B cell (primary cell): ENCODE measurements at places on chromosomes 13 and 19.

DNA sequence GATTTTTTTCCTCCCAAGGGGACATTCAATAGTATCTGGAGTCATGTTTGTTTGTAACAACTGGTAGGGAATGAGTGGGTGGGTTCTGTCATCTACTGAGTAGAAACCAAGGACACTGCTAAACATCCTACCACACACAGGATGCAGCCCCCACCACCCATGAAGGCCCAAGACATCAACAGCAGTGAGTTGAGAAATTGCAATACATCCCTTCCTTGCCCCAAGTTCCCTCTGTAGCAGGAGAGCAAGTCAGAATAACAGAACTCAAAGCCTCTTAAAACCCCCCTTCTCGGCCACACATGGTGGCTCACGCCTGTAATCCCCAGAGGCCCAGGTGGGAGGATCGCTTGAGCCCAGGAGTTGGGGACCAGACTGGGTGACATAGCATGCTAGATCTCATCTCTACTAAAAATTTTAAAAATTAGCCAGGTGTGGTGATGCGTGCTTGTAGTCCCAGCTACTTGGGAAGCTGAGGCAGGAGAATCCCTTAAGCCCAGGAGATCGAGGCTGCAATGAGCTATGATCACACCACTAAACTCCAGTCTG lies 2.4 kb upstream of the CYP2F1 start:
- DNase-seq = no peak

DNA sequence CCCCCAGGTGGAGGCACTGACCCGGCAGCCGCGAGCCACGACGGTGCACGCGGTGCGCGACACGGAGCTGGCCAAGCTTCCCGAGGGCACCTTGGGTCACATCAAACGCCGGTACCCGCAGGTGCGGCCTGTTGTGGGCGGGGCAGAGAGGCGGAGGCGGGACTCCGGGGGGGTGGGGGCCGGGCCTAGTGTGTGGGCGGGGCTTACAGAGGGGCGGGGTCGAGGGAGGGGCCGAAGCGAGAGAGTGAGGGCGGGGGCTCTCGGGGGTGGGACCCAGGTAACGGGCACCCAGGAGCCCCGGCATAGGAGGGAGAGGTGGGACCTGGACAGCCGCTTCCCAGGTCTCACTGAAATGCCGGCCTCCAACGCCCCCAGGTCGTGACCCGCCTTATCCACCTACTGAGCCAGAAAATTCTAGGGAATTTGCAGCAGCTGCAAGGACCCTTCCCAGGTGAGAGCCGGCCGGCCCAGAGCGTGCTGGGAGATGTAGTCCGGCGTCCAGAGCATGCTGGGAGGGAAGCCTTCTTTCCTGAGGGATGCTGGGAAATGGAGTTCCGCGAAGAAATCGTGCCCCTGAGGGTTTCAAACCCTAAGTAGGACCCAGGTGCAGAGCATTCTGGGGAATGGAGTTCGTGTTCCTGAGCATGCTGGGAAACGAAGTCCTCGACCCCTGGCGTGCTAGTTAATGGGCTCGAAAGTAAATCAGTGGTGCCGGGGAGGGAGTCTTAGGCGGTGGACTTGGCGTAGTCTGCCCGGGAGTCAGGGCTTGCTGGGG lies 15.7 kb downstream of the PNPLA6 start:
- peak; percentile 37 for DNase-seq

DNA sequence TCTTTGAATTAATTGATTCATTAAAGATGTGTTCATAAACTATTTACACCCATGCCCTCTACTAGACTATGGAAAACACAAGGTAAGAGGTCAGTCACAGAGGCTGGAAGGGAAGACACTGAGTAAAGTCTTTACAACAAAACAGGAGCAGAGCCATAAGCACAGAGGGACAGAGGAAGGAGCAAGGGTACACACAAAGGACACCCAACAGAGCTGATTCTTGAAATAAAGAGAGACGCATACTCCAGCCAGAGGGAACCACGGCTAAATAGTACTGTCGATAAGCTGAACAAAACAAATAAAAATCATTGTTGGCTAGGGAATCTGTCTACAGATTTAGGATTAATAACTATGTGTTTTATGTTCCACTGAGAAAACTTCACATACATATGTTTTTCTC lies 289.2 kb downstream of the EFNB2 start:
- DNase-seq = no peak

GRCh38 chr19:23470873-23471545 lies 75.7 kb upstream of the ZNF91 start:
- DNase-seq = no peak

GRCh38 chr13:44540761-44541434 lies 35.2 kb downstream of the TSC22D1 start:
- no peak for DNase-seq

- DNase-seq = no peak
Observed at GRCh38 chr13:73901324-73902068, 232.7 kb downstream of the KLF12 start.

GRCh38 chr19:7383284-7383683 lies 34.5 kb downstream of the ARHGEF18 start:
- DNase-seq = no peak

DNA sequence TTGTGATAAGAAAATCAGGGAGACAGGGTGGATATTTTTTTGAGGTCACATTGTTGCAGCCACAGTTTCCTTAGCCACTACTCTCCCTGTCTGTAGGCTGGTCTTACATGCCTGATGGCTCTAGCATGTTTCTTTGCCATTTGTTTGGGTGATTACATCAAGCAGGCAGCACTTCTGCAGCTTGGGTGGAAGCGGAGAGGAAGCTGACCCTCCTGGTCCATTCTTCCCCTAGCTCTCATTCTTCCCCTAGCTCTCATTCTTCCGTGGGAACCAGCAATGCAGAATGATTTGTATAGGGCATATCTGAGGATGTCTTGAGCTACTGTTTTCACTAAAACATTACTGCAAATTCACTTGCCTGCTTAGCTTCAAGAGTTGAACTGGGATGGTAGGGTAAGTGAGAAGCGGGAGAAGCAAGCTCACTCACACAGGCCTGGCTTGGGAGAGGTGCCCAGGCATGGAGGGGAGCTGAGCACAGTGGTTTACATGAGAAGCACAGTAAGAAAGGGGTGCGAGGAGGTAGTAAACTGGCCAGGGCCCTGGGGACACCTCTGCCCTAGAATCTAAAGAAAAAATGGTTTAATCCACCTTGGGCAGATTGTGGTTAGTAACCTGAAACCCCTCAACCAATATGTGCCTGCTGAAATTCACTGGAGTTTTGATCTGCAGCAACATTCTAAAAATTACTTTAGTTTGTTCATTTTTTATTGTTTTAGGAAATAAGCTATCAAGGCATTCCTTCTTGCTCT lies 538.9 kb downstream of the RFC3 start:
- DNase-seq = no peak

DNA sequence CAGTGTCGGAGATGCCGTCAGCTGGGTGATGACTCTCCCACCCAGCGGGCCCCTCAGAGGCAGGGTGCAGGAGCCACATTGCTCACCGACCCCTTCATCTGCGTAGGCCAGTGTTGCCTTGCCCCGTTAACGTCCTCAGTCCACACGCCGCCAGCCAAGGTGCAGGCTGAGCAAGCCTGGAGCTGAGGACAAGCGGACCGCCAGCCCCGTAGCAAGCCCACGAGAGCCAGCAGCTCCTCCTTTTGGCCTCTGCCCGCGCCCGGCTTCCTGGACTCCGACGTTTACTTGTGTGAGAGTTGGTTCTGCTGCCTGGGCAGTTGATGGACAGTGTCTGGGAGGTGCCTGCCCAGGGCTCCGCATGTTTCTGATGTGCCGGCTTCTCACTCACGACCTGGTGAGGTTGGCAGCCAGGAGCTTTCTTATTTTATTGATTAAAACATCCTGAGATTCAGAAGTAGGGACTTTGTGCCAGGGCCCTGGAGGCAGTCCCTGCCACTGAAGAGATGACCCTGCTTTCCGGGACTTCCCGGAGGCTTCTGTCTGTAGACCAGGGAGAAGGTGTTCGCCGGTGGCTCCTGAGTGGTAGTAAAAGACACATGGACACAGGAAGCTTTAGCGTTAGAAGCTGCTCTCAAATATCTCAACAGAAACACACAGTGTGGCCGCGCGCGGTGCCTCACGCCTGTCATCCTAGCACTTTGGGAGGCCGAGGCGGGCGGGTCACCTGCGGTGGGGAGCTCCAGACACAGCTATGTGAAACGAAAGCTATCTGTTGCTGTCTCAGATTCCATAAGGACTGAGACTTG lies 5.8 kb downstream of the DAZAP1 start:
- no peak for DNase-seq

DNA sequence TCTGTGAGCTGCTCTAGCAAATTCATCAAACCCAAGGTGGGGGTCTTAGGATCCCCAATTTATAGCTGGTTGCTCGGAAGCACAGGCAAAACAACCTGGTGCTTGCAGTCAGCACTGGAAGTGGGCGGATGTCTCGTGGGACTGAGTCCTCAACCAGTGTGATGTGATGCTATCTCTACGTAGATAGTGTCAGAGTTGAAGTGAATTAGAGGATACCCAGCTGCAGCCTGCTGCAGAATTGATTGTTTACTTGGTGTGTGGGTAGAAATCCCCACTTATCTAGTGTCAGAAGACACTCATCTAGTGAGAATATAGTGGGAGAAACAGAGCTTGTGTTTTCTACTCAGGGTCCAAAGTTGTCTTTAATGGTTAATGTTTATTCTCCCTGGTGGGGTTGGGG lies 63.3 kb downstream of the CBY2 start:
- DNase-seq = no peak
